ENCODE measurements at places on chromosomes 1 and 21.
A peak's percentile ranks its signal among the peaks of the same experiment; 100 is the strongest.

GRCh38 chr1:192592981-192593708 lies 17.6 kb downstream of the RGS1 start:
- DNase-seq, result no peak

GRCh38 chr1:54857746-54858561 lies 29.0 kb downstream of the DHCR24 start:
- DNase-seq, result no peak

- no peak for DNase-seq
Observed at GRCh38 chr1:116033322-116033721, 57.0 kb downstream of the SLC22A15 start.

- DNase-seq, result no peak
Observed at GRCh38 chr1:156319664-156320063, 18.4 kb downstream of the CCT3 start.

- no peak for DNase-seq
Observed at GRCh38 chr1:51328926-51329325, 1.4 kb downstream of the TTC39A start.

DNA sequence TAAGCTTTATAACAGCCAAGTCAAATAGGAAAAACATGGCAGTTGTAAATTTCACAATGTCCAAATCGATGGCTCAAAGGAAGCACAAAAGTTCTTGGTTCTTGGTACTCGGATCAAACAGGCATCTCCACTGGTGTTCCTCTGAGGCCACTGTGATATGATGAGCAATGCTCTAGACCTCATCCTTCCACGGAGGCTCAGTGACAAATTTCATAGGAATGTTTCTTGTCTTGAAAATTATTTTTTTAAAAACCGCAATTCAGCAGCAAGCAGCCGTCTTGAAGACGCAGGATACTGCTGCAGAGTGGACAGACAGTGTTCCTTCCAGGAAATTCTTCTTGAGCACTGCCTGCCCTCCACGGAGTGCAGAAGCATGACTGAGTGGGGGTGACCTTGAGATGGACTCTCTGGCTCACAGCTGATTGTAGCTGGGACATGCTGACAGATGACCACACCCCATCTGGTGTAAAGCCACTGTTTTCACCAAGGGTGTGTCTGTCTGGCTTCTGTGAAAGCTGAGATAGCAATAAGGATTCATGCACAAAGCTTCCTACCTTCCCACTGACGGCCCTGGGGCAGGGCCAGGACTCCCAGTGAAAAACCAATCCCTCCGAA lies 61.9 kb downstream of the TIAM1 start:
- DNase-seq, result no peak

GRCh38 chr1:109895720-109896504 lies 14.7 kb upstream of the CSF1 start:
- DNase-seq, result no peak

- no peak for DNase-seq
Observed at GRCh38 chr21:32163386-32163785, 115.5 kb downstream of the MIS18A start.

- no peak for DNase-seq
Observed at GRCh38 chr1:47764461-47765046, 232.6 kb downstream of the TRABD2B start.

GRCh38 chr1:205568469-205569361 lies 63.1 kb downstream of the ELK4 start:
- DNase-seq, result no peak

- DNase-seq, result no peak
Observed at GRCh38 chr1:75274920-75275506, 140.8 kb downstream of the LHX8 start.

DNA sequence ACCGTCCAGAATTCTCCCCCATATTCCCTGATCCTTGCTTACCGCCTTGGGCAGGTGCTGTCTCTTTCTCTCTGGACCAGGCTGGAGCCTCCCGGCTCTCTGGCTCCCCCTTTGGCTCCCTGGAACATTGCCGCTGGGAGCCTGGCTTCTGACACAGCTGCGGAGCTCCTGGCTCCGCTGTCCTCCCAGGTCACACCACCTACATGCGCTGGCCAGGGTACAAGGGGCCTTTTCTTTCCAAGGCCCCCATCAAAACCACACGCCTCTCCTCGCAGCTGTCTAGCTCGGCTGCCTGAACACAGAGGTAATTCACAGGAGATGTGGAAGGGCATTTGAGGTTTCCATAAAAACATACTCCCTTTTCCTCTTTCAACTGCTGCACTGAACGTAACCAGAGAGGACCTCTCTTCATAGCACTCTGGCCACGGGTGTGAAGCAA lies 7.5 kb upstream of the ZNF648 start:
- no peak for DNase-seq

DNA sequence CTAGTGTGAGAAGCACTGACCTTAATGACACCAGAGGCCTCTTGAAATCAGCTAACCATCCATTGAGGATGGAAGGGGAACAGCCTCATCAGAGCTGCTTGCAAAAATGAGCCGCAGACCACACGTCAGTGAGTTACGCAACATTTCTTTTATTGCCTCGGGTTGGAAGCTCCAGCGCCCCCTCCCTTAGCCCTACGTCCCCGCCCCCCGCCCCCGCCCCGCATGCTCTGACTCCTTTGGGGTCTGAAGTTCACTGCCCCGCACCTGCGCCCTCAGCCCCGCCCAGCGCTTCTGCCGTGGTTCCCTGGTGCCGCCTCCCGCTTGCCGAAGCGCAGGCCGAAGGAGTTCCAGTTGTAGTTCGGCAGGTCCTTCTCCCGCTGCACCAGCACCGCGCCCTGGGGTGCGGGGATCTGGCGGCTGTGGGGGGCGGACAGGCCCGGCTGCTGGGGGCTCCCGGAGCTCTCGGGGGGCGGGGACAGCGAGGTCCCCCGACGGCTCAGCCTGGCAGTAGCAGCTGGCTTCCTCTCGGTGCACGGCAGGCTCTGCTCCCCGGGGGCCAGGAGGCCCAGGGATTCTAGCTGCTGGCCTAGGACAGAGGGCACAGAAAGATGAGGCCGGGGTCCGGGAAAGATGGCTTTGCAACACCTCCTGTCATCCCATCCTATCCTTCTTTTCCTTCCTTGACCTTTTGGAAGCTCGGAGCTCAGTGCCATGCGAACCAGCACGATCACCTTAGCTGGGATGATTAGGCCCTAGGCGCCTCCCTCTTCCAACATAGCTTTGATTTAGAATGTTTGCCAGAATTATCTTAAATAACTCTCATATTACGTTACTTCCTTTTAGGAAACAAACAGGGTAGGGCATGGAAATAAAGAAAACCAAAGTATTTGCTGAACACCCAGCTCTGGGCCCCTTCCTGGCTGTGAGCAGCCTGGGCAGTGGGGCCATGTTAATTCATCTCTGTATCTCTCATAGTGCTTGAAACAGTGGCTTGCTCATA lies 5.8 kb downstream of the KISS1 start:
- no peak for DNase-seq

DNA sequence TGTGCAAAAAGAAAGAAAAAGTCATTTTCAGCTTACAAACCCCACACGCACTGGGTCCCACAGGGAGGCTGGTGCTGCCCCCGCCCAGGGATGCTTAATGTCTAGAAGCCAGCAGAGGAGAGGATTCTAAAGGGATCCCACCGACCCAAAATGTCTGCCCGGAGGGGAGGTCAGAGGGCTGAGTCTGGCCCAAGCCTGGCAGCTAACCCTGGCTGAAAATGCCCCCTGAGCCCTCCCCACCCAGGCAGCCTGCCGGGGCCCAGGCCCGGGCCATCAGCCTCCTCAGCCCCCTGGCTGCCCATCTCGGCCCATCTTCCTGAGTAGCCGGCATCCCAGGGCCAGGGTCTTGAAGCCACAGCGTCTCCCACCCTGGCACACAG lies 33.5 kb downstream of the ACOT7 start:
- no peak for DNase-seq

DNA sequence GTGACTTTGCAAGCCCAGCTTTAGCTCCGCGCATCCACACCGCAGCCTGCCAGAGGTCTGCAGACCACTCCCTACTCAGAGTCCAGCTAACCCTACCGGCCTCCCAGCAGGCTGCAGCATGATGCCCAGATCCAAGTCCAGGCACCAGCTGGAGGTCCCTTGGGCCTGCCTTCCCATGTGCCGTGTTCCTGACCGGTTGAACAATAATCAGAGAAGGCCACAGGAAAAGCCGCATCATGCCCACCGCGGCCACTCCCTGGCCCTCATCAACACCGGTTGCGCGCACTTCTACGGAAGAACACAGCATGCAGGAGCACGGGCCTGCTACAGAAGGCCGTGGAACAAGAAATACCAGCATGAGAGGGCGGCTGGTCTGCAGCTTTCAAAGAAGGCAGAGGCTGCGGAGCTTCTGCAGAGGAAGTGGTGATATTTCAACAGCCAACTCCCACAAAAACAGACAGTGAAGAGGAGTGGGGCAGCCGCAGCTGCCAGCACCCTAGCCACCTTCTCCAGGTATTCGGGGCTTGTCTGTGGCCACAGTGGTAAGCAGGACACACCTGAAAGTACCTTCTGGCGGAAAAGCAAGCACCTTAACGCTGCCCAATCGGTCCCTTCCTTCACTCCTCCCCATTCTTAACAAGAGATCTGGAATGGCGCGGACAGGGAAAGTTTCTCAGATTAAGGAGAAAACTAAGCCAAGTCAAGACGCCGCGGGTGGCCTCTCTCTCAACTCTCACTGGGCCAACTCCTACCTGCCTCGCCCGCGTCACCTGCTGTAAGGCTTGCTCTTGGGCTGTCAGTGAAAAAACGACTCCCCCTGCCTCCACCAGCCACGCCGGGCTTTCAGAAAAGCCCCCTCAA lies 1.5 kb downstream of the PGBD5 start:
- DNase-seq, result no peak

DNA sequence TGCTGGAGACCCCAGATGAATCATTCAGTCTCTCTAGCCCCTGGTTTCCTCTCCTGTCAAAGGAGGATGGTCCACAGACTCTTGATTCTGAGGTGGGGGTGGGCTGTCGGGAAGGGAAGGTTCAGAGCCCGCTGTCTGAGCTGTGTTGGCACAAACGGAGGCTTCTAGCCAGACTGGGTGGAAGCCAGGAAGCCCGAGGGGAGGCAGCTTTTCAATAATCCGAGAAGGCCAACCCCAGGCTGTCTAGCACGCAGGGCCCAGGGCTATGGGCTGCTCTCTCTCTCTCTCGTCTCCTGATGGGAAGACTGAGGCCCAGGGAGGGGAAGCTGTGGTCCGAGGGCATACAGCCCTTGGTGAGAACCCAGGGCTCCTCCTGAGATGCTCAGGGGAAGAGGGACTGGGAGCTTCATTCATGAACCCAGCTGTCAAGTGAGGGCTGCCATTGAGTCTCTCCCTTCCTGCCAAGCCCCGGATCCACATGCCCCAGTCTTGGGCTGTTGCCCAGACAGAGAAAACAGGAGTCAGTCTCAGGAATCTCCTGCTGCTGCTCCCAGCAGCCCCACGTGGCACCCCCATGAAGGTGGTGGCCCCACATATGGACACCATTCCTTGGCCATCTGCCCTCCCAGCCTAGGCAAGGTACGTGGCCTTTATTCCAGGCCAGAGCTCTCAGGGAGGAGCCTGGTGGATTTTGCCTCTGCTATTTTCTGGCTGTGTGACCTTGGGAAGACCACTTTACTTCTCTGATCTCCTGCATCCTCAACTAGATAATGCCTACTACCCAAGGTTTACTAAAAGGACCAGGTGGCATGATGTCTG lies 44.4 kb downstream of the RAP1GAP start:
- DNase-seq, result no peak

- DNase-seq, result no peak
Observed at GRCh38 chr1:14259191-14259757, 339.2 kb upstream of the KAZN start.

GRCh38 chr1:62906428-62906886 lies 122.5 kb downstream of the ATG4C start:
- DNase-seq, result no peak

DNA sequence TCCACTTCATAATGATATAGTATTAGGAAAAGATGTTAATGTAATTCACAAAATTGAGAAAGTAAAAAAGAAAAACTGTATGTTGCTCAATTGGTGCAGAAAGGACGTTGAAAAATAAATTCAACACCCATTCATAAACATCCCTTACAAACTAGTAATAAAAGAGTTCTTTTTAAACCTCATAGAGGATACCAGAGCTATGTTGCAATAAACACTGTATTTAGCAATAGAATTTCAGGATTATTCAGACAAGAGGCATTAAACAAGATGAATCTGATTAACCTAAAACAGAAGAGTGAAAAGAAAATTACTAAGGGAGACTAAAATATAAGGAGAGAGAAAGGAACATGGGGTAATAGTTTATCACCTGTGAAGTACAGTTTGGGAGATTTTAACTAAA lies 154.8 kb downstream of the NTPCR start:
- DNase-seq, result no peak

GRCh38 chr1:152052606-152053005 lies 15.8 kb upstream of the S100A11 start:
- DNase-seq, result peak; percentile 17

DNA sequence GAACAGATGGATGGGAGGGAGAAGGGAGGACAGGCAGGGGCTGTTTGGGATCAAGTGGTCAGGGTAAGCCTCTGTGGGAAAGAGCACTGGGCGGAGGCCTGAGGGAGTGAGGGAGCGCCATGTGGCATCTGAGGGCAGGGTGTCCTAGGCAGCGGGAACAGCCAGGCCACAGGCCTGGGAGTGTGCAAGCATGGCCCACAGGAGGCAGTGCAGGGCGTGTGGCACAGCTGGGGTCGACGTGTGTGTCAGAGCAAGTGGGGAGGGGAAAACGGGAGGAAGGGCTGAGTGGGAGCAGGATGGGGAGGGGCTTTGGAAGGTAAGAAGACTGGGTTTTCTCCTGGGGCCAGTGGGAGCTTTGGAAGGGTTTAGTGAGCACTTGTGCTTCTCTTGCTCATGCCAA lies 143.4 kb downstream of the SYF2 start:
- no peak for DNase-seq

GRCh38 chr1:163872067-163872466 lies 550.3 kb downstream of the NUF2 start:
- DNase-seq, result no peak

- no peak for DNase-seq
Observed at GRCh38 chr1:108179018-108179417, 21.1 kb downstream of the SLC25A24 start.

DNA sequence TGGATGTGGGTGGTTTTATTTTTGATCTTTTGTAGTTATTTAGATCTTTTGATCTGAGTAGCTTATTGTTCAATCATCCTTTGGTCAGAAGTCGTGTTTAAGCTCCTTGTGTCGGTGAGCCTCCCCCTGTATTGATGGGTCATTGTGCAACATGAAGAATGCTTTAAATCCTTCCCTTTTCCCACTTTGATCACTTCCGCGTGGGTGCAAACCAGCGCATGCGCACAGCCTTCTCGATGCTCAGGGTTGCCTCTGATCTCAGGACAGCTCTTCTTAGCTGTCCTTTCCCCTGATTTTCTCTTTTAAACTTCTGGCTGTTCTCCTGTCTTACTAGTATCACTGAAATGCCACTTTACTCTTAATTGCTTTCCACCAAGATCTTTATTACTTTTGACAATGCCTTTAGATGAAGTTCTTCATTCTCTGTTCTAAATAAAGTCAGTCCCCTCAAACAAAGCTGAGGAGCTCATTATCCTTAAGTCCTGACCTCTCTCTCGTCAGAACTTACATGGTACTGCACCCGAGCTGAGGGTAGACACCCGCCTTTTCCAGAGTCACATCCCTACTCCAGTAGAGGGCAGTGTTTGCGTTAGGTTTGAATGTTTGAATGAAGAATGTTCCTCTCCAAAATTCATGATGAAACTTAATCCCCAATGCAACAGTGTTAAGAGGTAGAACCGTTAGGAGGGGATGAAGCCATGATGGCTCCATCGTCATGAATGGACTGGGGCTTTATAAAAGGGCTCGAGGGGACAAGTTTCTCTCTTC lies 547.9 kb upstream of the TMPRSS15 start:
- DNase-seq, result no peak
